ENCODE measurements at places on chromosomes 5 and 9. TPM values are rescaled to one million over a fixed set of nuclear protein-coding genes. Genes with fewer than 3 reads are reported as not detected.

The RFESD gene
- 0.98 TPM for total RNA-seq

The AIF1L gene
- 26.9 TPM for total RNA-seq

The FOXD4L6 gene
- not detected for total RNA-seq

The RNF145 gene
- total RNA-seq = 68.6 TPM

The FOXD4 gene
- total RNA-seq = not detected

The GPR151 gene
- not detected for total RNA-seq

The TCF7 gene
- 11.1 TPM for total RNA-seq

The ECSCR gene
- 6.3 TPM for total RNA-seq

The NEURL1B gene
- 0.75 TPM for total RNA-seq

The CDX1 gene
- total RNA-seq = not detected

DNA sequence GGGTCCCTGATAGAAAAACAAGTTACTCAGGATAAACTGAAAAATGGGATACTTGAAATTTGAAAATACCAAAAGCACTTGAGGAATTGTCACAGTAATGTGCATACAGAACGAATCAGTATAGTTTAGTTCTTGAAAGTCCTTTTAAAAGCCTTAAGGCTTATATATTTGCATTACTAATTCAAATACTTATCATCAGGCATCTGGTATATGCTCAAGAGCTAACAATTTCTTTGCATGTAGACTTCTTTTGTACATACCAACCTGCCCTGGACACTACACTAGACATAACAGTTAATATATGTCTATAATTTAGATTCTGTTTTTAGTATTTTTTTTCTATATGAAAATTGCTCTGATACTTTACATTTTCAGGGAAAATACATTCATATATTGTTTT is 43.2 kb downstream of the SMIM15 start:
- no peak for DNase-seq

DNA sequence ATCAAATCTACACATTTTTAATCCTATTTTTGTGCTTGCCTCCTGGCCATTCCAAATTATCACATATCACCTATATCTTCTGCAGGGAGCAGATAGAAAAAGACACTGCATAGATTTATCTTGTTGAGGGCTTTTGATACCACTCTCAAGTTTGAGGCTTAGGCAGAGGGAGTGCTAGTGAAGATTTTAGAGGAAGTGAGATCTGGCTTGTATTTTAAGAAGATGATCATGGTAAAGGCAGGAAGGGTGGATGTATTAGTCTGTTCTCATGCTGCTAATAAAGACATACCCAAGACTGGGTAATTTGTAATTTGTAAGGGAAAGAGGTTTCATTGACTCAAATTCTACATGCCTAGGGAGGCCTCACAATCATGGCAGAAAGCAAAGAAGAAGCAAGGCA is 220.9 kb upstream of the TUT7 start:
- no peak for DNase-seq

- no peak for DNase-seq
These were observed 859 bp downstream of the CDKN2AIPNL start for GRCh38 chr5:134410822-134411221.

DNA sequence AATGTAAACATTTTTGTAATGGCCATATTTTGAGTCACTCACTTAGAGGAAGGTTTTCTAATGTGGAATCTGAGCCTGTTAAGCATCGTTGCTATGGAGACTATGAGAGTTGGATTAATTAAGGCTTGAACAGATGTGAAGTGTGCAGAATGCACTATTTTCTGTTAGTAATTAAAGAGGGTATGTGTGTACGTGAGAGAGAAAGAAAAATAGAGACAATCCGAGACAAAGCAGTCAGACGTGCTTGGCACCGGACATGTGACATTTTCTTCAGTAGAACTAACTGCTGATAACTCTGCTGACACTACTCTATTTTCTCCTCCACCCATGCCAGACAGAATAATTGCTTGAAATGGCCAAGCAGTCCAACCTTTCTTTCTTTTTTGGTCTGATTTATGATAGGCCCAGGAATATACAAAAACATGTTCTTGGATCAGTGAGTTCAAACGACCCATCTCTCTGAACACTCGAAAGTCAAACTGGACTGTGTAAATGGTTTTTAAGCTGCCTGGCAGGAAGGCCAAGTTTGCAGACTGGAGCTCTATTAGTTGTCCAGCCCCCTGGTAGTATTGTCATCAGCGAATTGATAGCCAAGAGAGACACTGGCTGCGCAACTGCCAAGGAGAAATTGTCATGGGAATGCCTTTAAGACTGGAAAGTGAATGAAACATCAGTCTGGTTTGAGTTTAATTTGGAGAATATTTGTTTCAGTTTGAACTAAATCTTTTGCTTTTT is 322.1 kb downstream of the ARHGEF28 start:
- no peak for DNase-seq

DNA sequence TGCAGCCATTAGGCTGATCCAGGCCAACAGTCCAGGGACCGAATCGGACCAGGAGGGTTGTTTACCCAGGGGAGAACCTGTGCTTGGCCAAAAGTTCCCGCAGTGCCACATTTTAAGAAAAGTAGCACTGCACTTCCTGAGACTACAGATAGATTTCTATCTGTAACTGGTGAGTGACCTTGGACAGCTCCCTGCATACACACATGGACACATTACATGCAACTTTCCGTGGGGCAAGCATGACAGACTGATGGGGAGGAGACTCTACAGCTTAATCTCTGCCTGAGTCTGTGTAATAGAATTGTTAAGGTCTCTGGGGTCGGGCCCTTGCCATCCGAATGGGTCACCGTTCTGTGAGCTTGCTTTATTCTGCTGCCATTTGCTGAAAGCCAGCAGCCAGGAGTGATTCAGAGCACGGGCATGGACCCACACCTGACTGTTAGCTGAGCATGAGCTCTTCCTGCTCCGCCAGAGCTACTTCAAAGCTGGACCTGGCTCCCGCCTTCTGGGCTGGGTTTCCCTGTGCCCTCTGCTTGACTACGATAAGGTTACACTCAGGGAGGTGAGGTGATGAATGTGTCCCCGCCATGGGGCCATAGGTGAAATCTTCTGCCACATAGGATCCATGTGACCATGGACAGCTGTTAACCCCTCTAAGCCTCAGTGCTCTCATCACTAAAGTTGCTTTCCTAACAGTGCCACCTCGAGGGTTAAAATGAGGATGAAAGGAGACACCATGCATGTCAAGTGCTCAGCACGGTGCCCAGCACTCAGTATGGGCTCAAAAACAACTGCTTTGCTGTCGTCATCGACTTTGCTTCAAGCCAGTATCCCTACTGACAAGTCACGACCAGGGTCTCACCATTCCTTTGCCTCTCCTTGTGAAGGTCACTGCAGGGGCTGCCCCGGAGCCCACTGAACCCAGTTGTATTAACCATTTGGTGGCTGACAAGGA is 200.0 kb downstream of the MELK start:
- DNase-seq = no peak

GRCh38 chr5:32018476-32019436 is 155.4 kb downstream of the GOLPH3 start:
- no peak for DNase-seq

DNA sequence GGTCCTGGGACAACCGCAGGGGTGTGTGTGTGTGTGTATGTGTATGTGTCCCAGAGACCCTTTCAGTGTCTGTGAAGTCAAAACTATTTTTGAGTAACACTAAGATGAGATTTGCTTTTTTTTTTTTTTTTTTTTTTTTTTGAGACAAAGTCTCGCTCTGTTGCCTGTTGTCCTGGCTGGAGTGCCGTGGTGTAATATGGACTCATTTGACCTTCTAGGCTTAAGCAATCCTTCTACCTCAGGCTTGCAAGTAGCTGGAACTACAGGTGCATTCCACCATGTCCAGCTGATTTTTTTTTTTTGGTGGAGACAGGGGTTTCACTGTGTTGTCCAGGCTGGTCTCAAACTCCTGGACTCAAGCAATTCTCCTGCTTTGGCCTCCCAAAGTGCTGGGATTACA is 97.4 kb upstream of the KLF9 start:
- no peak for DNase-seq

- DNase-seq = no peak
These were observed 59.1 kb downstream of the C9orf152 start for GRCh38 chr9:110148891-110149290.

DNA sequence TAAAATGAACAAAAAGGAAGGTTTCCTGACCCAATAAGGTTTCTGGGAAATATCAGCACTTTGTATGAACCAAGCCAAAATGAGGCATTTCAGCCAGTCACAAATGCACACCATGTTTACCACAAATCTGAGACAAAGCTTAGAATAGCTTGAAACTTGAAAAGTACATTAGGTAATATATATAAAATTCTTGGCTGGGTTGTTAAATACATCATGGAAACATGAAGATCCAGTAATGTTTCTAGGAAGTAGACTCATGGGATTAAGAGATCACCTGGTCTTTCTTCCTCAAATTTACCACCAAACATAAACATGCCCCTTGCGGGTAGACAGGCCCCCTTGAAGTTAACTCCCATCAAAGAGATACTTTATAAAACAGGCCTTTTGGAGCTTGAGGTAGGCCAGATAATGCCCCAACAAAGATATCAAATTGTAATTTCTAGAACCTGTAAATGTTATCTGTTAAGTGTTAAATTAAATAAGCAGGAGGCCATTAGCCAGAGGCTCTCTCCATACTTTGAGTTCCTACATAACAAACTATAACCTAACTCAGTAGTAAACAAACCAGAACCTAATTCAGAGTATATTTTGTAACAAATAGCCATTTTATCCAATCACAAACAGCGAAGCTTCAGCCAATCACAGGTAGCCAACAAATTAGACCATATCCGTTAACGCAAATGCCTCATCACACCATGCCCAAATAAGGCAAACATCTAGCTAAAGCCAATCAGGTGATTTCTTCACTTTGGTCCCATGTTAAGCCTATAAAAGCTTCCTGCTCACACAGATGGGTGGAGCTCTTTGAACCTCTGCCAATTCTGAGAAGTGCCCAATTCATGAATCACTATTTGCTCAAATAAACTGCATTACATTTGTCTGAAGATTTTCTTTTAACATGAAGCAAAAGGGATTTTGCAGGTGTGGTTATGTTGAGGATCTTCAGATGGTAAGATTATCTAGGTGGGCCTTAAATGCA is 127.9 kb upstream of the TARS1 start:
- DNase-seq = no peak

- peak; percentile 50 for DNase-seq
These were observed 22.8 kb upstream of the FOXB2 start for GRCh38 chr9:76996700-76997099.

GRCh38 chr9:136644593-136645351 is 17.9 kb upstream of the EGFL7 start:
- no peak for DNase-seq

DNA sequence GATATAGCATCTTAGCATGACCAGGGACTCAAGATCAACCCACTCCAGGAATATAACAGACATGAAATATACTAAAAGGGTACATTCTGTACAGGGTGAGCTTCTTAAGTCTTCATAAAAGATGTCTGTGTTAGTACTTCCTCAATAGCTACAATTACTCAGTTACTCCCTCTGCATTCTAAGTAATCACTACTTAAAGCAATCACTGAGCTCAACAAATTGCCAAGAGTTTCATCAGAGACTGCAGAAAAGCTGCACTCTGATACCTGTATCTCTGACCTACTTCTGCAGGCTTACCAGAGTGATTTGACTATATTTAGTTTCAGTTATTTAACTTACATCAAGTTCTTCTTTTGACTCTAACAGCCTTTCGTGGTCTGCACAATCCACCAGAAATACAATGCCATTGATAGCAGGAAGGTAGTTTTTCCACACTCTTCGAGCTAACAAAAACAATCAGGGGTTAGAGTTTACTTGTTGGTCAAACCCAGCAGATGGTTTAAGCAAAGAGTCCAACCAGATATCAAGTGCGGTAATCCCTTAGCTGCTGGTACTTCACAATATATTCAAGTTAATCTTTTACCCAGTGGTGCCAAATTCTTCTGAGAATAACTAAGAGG is 23.3 kb downstream of the SAR1B start:
- DNase-seq = no peak

- DNase-seq = no peak
These were observed 38.9 kb downstream of the NDUFS6 start for GRCh38 chr5:1840071-1840547.

Measured in G401 (cell line).